ENCODE measurements at places on chromosomes 6 and 20.
A peak's percentile ranks its signal among the peaks of the same experiment; 100 is the strongest.

GRCh38 chr6:128280960-128281359, 239.4 kb downstream of the PTPRK start:
- no peak for DNase-seq

DNA sequence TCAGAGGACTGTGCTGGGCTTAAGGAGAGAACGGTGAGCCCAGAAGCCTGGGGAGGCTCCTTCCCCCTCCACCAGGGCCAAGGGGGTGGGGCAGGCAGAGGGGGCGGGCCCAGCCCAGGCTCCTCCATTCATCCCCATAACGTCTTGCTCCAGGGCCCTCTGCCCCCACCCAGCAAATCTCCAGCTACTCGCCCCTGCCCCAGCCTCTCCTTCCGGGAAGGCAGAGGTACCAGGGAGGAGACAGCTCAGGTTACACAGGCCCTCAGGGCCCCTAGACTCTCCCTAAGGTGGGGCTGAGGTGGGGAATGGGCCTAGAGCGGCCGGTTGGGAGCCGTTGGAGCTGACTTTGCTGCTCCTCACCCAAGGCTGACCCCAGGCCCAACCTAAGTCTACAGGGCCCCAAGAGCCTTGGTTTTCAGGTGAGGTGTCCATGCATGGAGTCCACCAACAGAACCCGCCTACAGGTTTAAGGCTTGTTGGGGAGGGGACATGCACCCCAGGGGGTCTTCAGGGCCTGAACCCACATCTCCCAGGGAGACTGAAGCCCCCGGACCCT, 1.2 kb downstream of the LAMA5 start:
- peak; percentile 81 for DNase-seq

GRCh38 chr6:79755967-79756366, 124.8 kb downstream of the SH3BGRL2 start:
- DNase-seq: no peak

GRCh38 chr6:30029588-30029987, 31.5 kb upstream of the POLR1H start:
- DNase-seq: no peak

GRCh38 chr6:6751266-6751596, 162.7 kb downstream of the LY86 start:
- DNase-seq: no peak

DNA sequence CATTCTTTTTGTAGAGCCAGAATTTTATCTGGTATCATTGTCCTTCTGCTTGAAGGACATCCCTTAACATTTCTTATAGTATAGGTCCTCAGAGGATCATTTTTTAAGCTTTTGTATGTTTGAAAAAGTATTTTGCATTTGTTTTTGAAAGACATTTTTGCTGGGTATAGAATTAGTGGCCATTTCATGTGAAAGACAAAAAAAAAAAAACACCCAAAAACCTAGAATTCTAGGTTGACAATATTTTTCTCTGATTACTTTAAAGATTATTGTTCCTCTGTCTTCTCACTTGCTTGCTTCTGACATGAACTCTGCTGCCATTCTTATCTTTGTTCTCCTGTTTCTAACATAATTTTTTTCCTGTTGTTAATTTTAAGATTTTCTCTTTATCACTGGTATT, 75.7 kb upstream of the SLC22A16 start:
- no peak for DNase-seq

DNA sequence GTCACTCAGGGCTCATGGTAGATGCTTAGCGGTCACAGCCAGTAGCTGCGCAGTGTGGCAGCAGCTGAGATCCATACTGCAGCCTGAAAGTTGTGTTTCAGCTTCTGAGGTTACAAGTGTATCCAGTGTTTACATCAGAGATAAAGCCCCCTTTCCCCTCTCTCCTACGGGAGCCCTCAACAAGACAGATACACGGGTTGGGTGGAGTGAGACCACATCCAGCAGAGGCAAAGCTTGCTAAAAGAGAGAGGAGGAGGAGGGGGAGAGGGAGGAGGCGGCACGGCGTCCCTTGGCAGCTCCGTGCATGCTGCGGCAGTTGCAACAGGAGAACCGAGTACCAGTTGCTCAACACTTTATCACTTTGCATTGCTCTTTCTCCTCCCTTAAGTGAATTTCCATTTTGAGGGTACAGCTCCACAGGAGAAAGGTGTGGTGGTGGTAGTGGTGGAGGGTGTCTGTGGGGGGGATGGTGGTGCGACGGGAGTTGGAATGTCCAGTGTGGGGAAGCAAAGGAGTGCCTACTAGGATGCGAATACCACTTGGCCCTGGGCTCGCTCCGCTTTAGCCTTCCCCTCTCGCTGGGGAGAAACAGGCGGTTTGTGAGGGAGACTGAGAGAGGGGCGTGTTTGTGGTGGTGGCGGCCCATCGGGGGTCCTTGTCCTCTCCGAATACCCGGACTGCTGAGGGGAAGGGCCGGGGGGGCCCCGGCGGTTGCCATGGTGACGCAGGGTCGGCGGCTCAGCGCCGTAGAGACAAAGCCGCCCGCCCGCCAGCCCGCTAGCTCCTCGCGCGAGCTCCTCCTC, 405 bp upstream of the RNF182 start:
- DNase-seq: peak; percentile 21

GRCh38 chr6:32943864-32944649, 3.2 kb upstream of the HLA-DMB start:
- DNase-seq: no peak

DNA sequence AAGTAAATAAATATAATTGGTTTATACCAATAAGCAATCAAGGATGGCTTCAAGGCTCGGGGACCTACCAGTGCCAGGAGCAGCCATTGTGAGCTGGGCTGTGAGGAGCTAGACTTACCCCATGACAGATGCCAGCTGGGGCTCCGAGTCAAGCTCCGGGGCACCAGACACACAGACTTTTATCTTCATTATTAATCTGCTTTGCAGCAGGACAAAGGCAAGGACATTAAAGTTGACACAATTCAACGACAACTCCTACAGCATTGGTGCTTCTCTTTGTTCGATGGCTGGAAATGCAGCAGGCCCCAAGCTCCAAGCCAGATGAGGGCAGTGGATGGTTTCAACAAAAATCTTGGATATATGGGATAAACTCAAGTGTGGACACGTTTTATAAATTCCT, 68.3 kb downstream of the CD24 start:
- no peak for DNase-seq

DNA sequence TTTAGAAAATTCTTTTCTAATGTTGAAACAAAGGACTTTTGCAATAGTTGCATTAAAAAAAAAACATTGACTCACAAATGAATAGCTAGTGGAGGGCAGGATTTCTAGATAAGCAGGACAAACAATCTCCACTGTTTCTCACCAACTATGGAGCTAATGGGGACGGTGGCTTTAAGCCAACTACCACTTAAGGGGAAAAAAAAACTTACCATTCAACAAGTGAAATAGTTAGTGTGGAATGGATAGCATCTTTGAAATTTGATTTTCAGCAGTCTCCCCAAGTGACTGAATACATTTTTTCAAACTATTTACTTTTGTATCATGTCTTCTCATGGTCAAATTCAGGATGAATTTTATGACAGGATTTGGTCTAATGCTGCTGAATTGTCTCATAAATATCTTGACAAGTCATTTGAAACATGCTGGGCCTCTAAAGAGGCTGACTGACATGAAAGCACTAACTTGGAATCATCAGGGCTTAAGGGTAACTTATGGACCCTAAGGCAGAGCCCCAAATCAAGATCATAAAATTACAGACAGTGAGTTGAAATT, 100.5 kb downstream of the EYA4 start:
- peak; percentile 52 for DNase-seq

DNA sequence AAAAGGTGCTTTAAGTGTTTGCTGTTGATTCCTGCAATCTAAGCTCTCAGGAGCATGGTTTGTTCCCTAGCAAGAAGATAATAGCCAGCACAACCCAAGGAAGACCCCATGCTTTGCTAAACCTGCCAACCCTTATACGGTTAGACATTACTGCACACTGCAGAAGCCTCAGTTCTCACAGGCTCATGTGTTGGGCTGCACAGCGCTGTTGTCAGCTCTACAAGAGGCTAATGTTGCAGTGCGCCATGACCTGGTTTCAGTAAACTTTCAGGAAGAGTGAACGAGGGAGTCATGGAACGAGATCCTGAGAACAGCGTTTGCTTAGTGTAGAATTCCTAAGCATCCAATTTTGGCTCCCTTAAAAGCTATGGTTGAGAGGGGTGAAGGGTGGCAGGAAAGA, 218.5 kb downstream of the ARHGAP18 start:
- DNase-seq: no peak

DNA sequence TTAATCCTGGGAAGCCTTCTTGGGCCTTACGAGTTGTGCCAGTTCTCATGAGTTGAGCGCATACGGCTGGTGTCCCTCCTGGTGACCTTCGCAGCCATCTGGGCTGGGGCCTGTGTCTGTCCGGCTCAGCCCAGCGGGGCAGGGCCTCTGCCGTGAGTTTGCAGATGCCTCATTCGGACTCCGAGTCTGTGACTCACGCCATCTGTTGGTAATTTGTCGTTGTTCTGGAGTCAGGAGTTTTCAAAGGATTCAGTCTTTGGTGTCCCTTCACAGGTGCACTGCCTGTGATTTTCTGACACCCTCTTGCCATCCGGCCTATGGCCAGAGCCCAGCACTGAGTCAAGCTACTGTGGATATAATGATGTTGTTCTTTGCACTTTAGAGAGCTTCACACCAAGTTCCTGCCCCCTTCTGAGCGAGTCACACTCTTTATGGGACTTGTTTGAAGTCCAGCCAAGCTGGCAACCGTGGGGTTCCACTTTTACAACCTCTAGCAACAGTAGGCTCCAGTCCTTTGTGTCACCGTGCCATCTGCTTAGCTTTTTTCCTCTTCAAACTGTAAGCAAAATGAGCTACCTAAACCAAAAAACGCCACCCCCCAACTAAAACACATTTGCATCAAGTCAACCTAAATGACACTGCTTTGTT, 175.6 kb downstream of the AIG1 start:
- DNase-seq: no peak

DNA sequence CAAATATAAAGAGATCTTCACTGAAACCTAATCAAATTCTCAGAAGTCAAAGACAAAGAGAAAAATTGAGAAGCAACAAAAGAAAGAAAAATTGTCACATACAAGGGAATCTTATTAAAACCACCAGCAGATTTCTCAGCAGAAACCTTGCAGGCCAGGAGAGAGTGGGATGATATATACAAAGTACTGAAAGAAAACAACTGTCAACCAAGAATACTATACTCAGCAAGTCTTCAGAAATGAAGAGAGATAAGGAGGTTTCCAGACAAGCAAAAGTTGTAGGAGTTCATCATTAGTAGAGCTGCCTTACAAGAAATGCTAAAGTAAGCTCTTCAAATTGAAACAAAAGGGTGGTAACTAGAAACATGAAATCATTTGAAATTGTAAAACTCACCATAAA, 345.6 kb downstream of the MAFB start:
- DNase-seq: no peak

GRCh38 chr6:42013134-42013516, 37.2 kb upstream of the TAF8 start:
- no peak for DNase-seq

- DNase-seq: no peak
These were observed 12.4 kb downstream of the COL19A1 start for GRCh38 chr6:69878795-69879194.

GRCh38 chr6:163668061-163668426, 253.5 kb downstream of the QKI start:
- no peak for DNase-seq

GRCh38 chr20:37280403-37280802, 9.1 kb upstream of the MANBAL start:
- no peak for DNase-seq

DNA sequence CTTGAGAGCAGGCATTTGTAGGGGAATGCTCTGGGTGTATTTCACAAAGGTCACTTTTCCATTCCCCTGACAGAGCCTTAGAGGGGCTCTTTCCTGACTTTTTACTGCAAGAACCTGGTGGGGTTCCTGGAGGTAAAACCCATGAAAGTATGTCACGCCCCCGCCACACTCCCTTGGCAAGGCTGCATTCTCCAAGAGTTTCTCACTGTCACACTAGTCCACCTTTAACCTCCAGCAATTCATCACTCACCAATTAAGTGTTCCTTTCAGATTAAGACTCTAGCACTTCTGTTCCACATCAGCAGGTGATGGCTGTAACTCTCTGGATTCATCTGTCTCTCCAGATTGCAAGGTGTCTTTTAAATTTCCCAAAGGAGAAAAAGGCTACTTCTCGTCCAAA, 32.7 kb upstream of the NKX2-4 start:
- DNase-seq: no peak
